ENCODE measurements at places on chromosomes 6 and 20.

- no peak for DNase-seq
Observed at GRCh38 chr6:37916675-37917074, 97.1 kb downstream of the ZFAND3 start.

DNA sequence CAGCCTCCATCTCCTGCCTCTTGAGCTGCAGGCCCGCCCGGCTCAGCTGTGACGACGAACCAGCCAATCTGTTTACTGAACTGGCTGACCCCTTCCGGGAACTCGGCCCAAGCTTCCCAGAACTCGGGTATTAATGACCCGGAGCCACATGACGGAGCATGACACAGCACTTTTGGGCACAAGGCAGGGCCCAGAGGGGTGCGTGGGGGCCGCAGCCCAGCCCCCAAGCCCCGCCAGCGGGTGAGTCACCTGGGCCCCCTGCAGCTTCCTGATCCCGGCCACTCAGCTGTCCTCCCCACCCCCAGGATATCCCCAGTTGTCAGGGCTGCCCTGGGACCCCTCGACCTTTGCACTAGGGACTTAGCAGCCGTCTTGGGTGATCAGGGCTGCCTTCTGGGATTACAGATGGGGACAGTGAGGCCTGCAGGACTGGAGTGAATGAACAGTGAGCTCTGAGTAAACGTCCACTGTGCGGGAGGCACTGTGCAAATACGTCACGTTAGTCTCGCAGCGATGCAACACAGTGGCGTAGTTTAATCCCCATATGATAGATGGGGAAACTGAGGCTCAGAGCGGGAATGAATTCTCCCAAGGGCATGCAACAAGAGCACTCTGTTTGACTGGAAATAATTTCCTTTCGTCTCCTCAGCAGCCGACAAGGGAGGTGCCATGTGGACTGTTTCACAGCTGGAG lies 102.1 kb downstream of the CEBPB start:
- no peak for DNase-seq

DNA sequence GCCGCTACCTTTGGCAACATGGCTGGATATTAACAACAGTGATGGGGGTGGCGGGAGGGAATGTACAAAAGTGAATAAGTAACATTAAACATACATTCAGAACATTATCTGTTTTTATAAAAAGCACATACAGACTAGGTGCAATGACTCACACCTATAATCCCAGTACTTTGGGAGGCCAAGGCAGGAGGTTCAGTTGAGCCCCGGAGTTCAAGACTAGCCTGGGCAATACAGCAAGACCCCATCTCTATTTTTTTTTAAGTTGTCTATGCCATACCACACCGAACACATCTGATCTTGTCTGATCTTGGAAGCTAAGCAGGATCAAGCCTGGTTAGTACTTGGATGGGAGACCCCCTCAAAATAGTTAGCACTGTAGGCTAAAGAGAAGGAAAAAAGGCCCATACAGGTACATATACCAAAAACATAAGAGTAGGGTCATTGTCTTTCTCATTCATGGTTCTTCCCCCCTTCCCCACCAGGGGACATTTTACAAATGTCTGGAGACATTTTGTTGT lies 1.7 kb upstream of the HCK start:
- no peak for DNase-seq

- no peak for DNase-seq
Observed at GRCh38 chr6:129894921-129895320, 33.8 kb upstream of the TMEM244 start.

- DNase-seq, result no peak
Observed at GRCh38 chr6:12653486-12653885, 63.1 kb upstream of the PHACTR1 start.

DNA sequence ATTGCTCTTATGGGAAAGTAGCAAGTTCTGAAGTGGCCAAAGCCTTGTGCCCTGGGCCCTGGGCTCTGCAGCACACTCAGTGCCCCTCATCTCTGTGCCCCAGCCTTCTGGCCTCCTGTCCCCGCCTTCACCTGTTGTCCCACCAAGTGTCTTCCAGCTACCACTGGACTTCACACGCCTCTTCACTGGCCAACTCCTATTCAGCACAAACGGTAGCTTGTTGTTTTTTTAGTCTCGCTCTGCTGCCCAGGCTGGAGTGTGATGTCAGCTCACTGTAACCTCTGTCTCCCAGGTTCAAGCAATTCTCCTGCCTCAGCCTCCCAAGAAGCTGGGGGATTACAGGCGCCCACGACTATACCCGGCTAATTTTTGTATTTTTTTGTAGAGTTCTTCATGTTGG lies 4.8 kb downstream of the CCHCR1 start:
- no peak for DNase-seq

- DNase-seq, result no peak
Observed at GRCh38 chr6:21750575-21750974, 157.0 kb downstream of the SOX4 start.

- DNase-seq, result no peak
Observed at GRCh38 chr6:87723170-87724078, 21.4 kb upstream of the AKIRIN2 start.

DNA sequence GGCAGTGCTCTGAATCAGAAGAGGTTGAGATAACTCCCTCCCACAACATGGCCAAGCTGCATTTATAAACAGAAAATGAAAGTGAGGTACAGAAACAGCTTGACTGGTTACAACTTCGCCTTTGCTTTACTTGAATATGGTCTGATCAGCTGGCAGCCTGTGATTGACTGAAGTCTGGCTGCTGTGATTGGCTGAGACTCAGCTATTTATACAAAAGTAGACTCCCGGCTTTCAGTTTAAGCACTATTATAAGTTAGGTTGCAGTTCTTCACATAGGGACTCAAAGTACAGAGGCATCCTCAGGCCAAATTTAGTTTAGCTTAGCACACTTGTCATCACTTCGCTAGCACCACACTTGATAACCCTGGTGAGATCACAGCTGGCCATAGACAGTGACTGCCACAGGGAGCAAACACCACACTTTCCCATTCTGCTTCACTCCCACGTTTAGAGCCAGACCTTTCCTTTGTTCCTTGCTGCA lies 362.6 kb downstream of the EPM2A start:
- DNase-seq, result no peak

DNA sequence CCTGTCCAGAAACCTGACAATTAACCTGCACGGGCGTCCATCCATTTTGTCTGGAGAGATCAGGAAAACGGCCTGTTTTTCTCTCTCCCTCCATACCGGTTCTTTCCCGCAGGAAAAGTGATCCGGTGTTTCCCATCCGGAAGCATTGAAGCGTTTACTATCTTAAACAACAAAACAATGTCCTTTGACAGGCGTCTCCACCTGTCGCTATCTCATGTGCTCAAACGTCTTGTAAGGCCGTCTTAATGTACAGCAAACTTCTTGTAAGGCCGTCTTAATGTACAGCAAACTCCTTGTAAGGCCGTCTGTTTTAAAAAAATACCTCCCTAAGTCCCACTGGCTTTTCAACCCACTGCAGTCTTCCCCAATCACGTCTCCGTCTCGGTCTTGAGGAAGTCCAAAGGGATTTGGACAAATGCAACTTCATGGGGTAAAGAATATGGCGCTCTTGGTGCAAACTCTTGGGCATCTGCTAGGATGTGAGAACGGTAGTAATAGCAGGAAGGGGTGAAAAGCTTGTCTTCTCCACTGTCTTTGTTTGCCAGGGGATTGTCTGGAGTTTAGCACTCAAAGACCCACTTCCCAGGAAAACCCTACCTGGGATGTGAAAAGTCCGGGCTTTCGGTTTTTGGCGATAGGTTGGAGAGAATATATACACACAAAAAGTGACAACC lies 29.9 kb upstream of the TRIM27 start:
- no peak for DNase-seq

GRCh38 chr20:35662551-35662950 lies 2.1 kb downstream of the CPNE1 start:
- no peak for DNase-seq

- no peak for DNase-seq
Observed at GRCh38 chr20:44034965-44035635, 120.4 kb downstream of the TOX2 start.

DNA sequence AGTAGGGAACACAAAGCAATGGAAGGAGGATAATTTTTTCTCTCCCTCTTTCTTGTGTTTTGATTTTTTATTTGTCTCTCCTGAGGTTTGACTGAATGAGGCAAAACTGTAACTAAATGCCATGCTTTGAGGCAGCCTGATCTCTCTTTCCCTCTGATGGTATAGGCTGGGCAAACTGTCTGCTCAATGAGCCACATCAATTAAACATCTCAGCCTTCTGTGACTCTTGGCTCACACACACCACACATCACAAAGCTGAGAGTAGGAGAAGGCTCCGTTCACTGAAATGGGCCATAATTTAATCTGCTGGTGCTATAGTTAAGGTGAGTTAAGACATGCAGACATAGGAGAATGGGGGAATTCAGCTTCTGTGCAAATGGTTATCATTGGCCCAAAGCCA lies 28.1 kb upstream of the SCGN start:
- no peak for DNase-seq

DNA sequence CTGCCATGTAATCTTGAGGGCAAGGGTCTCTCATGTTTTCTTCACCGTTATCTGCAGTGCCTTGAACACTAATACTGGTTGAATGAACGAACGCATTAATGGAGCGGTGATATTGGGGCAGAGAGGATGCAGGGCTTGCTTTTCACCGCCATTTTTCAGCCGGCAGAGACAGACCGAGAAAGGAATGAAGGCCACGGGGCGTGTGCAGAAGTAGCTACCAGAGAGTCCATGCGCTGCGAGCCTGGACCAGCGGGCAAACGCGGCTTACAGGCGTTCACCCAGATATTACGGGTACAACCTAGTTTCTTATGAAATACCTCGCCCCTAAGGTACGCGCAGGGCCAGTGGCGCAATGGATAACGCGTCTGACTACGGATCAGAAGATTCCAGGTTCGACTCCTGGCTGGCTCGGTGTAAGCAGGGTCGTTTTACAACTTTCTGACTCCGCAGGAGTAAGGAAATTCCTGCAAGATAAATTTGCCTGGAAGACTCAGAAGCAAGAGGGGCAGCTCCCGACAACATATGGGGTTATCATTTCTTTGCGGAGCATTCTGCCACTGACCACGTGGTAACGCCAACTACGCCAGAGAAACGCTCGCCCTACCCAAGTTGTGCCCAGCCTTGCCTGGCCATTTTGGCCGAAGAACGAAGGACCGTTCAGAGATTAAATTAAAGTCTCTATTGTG lies 863 bp upstream of the HMGN4 start:
- DNase-seq, result peak; percentile 84

DNA sequence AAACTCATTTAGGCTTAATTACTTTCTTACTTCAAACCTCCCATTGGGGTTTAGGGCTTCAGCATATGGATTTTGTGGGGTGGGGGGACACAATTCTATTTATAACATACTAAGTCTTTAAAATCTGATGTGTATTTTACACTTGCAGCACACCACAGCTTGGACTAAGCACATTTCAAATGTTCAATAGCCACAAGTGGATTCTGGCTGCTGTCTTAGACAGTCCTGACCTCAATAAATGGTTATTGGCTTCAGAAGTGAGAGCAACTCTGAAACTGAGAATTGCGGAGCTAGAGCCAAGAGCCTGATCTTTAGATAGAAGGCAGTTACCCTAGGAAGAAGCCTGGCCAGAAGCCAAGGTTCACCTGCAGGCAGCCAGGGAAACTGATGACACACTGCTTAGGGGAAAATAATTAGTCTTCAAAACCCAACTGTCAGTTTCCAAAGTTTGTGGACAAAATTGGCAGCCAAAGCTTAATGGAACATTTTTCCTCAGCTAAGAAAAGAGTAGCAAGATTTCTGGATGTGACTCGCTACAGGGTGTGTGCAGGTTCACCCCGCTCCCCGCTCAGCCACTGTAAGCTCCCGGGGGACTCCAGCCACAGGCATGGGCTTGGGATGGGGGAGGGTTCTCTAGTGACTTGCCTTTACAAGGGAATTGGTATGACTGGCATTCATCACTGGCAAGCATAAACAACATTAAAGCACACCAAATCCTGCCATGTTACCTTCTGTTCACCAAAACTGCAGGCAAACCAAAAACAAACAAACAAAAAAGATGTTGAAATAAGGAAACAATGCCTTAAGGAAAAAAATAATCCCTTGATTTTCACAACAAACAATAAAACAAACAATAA lies 219.8 kb downstream of the TFAP2A start:
- no peak for DNase-seq

GRCh38 chr6:162960679-162961457 lies 233.1 kb downstream of the PACRG start:
- DNase-seq, result no peak

DNA sequence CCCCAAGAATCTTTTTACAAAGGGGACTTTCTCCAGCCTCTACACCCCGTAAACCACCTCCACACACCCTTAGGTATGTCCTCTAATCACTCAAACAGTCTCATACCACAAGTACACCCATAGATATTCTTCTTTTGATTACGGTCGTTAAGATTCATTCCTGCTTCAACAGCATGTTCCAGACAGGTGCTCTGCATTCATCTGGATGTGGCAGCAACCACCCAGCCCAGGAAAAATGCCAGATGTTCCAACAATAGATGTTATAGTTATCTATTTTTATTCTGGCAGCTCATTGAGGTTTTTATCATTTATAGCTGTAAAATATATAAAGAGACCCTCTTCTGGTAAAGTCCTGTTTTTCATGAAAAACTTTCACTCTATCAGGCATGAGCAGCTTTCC lies 60.7 kb downstream of the SIM1 start:
- no peak for DNase-seq

DNA sequence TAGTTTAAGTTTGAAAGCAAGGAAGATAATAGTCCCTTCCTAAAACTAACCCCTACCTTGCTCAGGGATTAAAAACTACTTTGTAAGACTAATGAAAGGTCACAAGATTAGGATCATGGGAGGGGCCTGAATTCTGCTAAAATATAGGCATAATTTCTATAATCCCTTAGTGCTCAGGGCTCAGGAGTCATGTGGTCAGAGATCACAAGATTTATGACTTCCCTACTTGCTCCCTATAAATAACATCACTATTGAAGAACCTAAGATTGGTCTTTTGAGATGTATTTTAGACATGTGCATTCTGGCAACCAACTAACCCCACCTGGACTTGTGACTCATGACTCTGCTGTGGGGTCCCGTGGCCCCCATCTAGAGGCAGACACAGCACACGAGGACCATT lies 81.1 kb downstream of the STMND1 start:
- no peak for DNase-seq

GRCh38 chr6:55566036-55566710 lies 12.8 kb downstream of the HMGCLL1 start:
- DNase-seq, result no peak

- DNase-seq, result no peak
Observed at GRCh38 chr6:125952764-125953501, 3.6 kb upstream of the HINT3 start.

DNA sequence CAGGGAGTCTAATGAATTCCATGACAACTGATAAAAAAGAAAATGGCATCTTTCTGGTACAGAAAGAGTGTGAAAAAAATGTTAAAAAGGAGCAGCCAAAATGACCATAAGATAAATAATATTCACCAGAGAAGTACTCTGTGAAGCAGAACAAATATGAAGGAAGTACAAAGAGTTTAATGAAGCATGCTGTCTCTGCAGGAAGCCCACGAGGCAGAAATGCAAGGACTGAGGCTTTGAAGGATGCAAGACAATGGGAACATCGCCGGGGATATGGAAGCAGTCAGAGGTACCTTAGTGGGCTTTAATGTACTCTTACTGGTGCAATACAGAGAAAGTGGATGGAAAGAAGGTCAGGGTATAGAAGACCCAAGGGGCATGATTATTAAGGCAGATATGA lies 50.7 kb downstream of the NOX3 start:
- no peak for DNase-seq

Data from NCI-H1092 (cell line).